ENCODE measurements at places on chromosomes 1 and 21. TPM values are rescaled to one million over a fixed set of nuclear protein-coding genes. Genes with fewer than 3 reads are reported as not detected.

CACNA1E gene
- 0.16 TPM for total RNA-seq

DUSP10 gene
- 7.2 TPM for total RNA-seq

TAS1R1 gene
- 0.48 TPM for total RNA-seq

DNA sequence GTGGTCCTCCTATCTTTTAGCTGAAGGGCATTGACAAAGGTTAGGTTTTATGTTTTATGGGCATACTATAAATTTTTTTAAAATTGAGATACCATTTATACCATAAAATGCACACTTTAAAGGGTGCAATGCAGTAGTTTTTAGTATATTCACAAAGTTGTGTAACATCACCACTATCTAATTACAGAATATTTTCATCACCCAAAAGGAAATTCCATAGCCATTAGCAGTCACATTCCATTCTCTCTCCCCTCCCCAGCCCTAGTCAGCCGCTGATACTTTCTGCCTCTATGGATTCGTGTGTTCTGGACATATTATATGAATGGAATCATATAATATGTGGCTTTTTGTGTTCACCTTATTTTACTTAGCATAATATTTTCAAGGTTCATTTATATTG, 135.8 kb upstream of the B3GALT2 start:
- no peak for DNase-seq

DNA sequence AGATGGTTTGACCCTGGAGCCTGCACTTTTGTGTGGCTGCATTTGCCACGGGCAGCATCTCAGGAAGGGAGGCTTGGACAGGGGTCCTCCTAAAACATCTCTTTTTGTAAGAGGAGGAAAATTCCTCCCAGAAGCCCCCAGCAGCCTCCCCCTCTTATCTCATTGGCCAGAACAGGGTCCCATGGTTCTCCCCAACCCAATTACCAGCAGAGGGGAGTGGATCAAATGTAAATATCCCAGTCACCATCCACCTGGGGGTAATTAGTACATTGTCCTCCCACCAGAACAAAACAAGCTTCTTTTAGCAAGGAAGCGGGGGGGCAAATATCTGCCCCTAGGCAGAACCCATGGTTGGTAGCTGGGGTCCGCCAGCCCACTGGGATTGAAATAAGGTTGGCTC, 44.7 kb upstream of the TENT5B start:
- no peak for DNase-seq

- DNase-seq = no peak
Observed at GRCh38 chr1:43288058-43288784, 2.8 kb upstream of the C1orf210 start.

DNA sequence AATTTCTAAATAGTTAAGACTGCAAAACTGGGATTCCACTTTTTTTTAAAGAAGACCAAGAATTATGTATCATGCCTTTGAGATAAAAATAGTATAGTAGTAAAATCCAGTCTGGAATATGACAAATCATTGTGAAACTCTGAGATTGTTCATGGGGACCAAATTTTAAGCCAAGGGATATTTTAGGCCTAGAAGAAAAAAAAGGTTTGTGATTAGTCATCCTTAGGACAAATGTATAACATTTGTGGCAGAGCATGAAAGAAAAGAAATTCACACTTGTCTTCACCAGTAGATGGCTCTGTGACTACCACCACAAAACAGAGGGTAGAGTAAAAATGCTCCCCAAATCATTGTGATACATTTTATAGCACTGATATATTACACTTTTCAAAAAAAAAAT, 226.1 kb downstream of the KCTD3 start:
- no peak for DNase-seq

DNA sequence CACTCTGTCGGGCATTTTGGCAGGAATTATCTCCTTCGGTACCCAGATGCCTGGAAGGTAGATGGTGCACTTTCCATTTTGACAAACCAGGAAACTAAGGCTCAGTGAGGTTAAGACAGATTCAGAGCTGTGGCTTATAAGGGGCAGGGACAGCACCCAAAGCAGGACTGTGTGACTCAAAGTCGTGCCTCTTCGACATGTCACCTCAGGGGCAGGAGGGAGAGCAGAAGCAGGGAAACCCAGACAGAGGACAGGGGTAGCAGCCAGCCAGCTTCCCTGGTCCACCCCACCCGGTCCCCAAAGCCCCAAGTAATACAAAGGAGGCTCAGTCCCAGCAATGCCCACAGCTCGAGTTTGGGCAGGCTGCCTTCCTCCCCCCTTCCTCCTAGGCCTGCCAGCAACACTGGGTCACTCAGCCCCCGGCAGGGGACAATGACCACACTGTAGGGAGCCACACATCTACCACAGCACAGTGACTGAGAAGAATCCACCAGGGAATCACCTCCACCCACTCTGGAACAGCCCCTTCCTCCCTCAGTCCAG, 2.5 kb downstream of the RHOC start:
- DNase-seq = no peak

- DNase-seq = no peak
Observed at GRCh38 chr1:45843474-45843905, 40.1 kb downstream of the MAST2 start.
